ENCODE measurements at places on chromosomes 3 and 15.

DNA sequence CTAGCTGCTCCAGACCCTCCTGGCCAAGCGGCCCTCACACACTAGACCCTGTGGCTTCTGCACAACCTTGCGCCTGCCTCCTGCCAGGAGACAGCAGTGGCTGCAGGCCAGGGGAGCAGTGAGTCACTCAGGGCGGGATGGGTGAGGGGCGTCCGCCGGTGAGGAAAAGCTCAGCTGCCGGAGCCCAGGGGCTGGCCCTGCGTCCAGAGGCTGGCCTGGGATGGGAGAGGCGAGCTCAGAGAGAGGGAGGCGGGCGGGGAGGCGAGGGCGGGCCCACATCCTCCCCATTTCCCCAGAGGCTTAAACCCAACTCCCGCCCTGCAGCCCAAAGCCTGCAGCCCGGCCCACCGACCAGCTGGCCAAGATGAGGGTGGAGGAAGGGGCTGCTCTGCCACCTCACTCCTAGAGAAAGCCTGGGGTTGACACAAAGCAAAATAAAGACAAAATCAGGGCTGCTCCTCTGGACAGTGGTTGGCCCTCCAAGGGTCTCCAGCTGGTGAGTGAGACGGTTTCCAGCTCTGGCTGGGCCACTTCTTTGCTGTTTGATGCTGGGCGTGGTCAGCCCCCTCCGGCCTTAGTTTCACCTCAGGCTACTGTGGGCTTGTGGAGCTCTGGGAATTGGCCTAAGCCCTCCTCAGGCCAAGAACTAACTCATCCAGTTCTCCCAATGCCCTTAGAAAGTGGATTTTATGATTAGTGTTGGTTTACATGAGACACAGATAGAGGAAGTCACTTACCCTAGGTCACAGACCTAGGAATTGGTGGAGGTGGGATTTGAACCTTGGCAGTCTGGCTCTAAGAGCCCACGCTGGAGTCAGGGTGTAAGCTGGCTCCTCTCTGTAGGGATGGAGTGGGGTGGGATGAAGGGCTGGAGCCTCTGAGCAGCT, 50.6 kb downstream of the IQSEC1 start:
- peak; percentile 87 for DNase-seq

DNA sequence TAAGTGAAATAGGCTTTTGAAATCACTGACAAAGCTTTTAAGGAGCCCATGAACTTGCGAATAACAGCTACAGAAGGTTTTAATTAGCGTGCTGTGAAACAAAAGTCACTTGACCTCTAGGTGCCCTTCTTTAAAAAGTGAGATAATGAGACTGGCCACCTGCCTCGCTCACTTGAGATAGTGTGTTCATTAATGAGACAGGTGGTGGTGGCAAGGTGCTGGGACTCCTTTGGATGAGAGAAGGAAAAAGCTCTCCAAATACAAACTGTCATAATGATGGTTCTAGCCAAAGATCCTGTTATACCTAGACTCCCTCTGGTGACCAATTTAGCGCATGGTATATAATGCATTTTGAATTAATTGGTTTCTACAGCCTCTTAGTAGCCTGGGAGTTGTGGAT, 22.7 kb upstream of the IREB2 start:
- peak; percentile 34 for DNase-seq

GRCh38 chr15:52180196-52180835, 10.9 kb downstream of the GNB5 start:
- DNase-seq, result peak; percentile 27

DNA sequence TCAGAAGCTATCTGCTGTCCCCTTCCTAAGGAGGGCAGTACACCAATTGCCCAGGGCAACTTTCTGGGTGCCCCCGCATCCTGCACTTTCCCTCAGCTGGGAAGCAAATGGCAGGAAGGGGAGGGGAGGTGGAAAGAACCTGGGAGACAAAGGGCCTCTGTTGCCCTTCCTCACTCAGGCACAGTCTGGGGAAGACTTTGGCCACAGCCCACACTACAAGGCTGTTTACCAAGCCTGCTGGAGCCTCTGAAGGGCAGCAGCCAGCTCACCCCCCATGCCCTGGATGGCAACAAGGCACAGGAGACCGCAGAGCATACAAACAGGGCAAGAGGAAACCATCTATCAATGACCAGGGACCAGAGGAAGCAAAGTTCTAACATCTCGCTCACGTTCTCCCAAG, 42.4 kb downstream of the ARRDC4 start:
- no peak for DNase-seq

- DNase-seq, result no peak
These were observed 7.1 kb downstream of the NPTN start for GRCh38 chr15:73626072-73626471.

GRCh38 chr3:55654123-55654760, 167.1 kb upstream of the WNT5A start:
- no peak for DNase-seq

DNA sequence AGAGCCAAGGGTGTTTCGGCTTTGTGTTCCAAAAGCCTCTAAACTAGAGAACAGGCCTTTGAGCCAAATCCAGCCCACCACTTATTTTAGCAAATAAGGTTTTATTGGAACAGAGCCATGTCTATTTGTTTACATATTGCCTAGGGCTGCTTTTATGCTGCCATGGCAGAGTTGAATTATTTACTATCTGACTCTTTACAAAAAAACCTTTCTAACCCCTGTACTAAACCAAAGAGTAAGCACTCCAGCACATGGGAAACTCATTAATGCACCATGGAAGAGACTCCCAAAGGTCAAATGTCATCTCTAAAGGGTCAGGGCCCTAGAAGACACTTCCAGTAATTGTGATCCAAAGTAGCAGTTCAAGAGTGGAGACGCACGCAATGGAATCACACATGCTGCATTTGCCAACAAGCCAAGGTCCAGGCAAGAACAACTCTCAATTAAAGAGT, 22.3 kb downstream of the OSBPL10 start:
- DNase-seq, result no peak

GRCh38 chr3:24360957-24361356, 133.7 kb downstream of the THRB start:
- no peak for DNase-seq

- no peak for DNase-seq
These were observed 266.4 kb downstream of the PYDC2 start for GRCh38 chr3:191727338-191727737.

DNA sequence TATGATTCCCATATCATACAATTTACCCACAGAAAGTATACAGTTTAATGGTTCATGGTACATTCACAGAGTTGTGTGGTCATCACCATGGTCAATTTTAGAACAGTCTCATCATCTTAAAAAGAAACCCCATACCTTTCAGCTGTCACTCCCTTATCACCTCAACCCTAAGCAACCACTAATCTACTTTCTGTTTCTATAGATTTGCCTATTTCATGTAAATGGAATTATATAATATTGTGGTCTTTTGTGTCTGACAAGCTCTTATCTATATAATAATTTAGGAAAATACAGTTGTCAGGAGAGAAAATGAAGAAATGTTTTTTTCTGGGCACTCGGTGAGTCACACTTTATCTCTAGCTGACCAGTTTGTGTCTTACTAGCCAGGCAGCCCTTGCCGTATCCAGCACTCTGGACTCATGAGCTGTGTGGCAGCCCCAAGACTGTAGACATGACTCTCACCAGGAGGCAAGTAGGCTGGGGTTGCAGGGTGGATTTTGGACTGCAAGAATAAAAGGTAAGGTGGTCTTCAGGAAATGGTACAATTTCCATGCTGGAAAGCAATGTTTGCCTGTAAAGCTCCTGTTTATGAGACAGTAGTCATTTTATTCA, 234.6 kb downstream of the THRB start:
- no peak for DNase-seq

- peak; percentile 98 for DNase-seq
These were observed at the start of gene ANP32A for GRCh38 chr15:68820295-68821189. Gene ANP32A, minus strand, starts transcription at chr15:68820895. Its CDS starts 144 bp downstream, at chr15:68820751.

DNA sequence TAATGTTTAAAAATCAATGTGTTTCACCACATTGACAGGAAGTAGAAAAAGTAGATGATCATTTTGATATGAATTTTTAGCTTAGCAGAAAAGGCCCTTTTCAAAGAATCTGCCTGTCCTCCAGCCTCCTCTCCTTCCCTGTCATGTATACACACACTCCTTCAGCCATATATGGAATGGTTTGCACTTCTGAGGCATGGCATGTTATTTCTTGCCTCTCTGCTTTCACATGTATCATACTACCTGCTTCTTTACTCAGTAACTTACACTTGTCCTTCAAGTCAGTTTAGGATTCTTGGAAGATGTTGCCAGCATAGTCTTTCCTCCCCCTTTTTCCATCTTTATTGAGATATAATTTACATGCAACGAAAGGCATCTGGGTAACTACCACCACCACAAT, 79.0 kb downstream of the REC114 start:
- DNase-seq, result no peak

DNA sequence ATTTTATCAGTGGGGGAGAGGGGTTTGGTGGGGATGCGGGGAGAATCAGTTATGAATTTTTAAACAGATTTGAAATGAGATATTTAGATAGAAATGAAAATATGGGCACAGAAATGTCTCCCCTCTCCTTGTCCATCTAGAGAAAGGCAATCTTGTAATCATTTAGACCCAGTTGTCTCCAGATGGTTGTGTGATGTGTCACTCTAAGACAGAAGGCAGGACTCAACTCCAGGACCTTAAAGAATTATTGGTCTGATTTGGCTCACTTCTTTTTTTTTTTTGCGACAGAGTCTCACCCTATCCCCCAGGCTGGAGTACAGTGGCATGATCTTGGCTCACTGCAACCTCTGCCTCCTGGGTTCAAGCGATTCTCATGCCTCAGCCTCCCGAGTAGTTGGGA, 77.2 kb downstream of the EOMES start:
- no peak for DNase-seq

DNA sequence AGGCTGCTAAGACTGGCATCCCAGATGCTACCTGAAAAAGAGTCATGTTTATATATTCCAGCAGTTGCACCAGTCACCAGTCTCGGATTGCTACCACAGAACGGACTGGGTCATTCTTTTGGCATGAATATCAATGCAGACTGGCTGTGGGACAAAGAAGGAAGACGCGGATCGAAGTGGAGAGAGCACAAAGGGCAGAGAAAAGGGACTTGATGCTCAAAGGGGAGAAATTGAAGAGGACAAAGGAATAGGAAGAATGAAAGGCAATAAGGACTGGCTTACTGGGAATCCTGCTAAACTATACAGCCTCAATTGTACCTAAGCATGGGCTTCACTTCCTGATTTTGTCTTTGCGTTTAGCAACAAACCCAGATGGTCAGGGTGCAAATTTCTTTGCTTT, 15.3 kb upstream of the DIS3L start:
- DNase-seq, result peak; percentile 55

DNA sequence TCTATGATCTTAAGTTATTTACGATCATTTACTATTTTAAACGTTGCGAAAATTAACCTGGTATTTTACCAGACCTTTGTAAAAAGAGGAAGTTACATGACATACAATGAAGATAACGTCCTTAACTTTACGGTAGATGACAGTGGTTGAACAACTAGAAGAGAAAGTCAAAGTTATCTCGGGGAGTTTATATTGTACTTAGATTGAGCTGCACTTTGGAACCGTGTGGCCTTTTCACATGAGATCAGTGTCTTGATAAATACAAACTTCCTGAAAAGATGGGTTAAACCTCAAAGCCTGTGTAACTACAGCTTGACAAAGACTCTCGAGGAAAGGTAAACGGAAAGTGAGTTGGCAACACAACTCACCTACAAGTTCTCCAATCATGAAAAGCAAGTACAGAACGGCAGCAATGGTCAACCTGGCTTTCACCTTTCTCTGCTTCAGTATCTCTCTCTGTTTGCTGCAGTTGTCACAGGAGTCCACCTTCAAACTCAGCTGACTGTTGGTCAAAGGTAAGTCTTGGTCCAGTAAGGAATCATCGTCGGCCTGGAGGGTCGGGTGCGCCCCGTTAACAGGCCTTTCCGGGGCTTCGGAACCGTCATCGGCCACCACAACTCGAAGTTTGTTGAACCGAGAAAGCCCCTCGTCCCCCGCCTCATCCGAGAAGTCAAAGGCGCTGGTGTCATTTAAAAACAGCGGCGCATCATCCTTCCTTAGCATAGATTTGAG, 793 bp downstream of the SLC30A4 start:
- DNase-seq, result no peak

DNA sequence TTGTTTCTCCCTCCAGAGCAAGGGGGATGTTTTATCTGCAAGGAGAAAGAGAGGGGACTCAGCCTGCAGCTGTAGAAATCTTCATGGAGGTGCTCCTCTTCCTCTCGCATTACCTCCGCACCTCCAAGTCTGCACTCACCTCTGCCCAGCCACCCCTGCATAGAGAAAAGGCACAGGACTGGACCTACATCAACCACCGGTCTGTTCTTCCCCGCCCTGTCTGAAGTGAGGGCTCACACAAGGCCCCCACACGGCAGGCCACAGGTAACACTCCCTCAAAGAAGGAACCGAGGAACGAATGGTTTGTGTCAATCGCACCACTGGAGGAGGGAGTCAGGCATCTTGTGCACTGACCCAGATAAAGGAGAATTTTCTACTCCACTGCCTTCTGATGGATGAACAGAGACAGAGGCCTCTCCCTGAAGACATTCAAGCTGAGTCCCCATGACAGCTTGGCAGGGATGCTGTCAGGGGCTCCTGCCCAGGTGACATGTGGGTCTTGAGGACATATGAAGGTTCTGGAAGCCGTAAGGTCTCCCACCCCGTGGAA, 260.3 kb downstream of the XXYLT1 start:
- no peak for DNase-seq

- DNase-seq, result peak; percentile 53
These were observed 123.3 kb upstream of the CTNNB1 start for GRCh38 chr3:41075975-41076374.

DNA sequence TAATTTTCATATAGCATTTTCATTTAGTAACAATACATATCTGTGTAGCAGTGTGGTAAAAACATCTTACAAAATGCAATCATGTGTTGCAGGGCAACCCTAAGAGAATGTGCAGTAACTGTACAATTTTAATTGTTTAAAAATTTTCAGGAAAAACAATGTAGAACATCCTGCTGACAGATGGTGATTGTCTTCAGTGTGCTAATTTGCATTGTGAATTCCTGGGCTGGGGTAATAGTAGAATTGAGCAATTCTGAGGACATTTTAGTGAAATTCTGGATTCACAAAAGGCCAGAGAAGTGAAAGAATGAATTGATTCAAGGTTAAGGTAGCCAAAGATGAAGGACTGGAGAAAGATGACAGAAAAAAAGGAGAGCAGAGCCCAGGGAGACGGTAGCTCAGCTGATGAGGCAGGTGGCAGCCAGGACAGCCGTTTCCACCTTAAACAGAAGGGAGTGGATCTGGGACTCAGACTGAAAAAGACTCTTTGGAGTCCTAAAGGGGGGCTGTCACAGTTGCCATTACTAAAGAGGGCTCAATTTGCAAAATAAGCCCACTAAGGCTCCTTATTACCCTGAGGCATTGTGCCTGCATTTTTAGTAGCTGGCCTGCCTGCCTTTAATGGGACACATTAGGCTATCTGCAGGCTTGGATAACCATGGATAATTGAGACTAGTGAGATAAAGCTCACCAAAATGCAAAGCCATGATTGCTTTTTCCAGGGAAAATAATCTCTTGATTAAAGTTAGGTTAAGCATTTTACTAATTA, 8.6 kb downstream of the MAP3K13 start:
- DNase-seq, result peak; percentile 7

- DNase-seq, result no peak
These were observed 131.4 kb upstream of the UBE2E2 start for GRCh38 chr3:23071758-23072157.

- DNase-seq, result no peak
These were observed 236.8 kb downstream of the OPA1 start for GRCh38 chr3:193829781-193830180.
